Activated CD4-positive, alpha-beta memory T cell treated with anti-CD3 and anti-CD28 coated beads for 36 hours (primary cell): ENCODE measurements at places on chromosomes 16 and 17.

DNA sequence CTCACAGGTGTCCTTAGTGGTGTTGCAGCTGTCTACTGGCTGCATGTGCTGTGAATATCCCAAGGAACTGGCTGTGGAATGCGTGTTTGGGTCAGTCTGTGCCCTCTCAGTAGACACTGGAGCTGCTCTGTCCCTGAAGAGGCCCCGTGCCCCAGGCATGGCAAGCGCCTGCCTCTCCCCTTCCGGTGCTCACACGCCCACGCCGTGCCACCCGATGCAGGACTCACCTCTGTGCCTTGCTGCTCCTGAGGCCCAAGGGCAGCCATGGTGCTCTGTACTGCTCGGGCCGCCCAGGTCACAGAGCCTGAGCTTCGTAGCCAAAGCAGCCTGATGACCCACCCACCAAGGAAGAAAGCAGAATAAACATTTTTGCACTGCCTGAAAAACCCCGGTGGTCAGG lies 10.0 kb downstream of the RGS11 start:
- DNase-seq = peak; percentile 55

DNA sequence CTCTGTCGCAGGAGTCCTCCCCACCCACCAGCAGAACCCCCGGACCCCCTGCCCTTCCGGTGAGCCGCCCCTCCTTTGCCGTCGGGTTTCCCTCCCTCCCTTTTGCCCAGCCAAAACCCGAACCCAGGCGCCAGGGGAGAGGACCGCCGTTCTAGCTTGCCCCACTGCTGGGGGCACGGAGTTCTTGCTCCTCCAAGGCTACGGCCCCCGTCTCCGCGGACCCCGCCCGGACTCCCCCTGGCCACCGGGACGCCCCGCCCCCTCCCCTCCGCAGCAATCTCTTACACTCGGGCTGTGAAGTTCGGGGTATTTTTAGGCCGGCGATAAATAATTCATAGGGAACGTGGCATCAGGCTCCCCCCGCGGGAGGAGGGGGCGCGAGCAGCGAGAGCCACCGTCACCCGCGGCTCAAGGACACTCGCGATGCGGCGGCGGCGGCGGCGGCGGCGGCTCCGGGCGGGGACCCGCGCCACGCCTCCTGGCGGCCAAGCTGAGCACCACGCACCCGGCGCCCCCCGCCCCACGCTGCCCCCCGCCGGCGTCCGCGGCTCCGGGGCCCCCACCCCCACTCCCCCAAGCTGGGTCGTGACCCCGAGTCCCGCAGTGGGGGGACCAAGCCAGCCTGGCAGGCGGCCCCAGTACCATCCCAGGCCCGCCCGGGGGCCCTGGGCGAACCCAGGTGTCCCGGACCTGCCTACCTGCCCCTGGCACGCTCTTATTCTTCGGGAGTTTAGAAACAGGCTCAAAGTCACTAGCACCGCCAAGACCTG lies at the start of gene GRIN2C:
TSS of gene GRIN2C (minus strand) at position 427 of the 770 bp plus-strand sequence. CDS start 4,793 bp downstream, outside the sequence.
- peak; percentile 38 for DNase-seq

GRCh38 chr16:17160920-17161431 lies 309.8 kb downstream of the XYLT1 start:
- no peak for DNase-seq

- peak; percentile 22 for DNase-seq
Observed at GRCh38 chr16:25747160-25747758, 55.5 kb downstream of the HS3ST4 start.

- peak; percentile 71 for DNase-seq
Observed at GRCh38 chr16:648071-648780, 939 bp upstream of the WDR90 start.

DNA sequence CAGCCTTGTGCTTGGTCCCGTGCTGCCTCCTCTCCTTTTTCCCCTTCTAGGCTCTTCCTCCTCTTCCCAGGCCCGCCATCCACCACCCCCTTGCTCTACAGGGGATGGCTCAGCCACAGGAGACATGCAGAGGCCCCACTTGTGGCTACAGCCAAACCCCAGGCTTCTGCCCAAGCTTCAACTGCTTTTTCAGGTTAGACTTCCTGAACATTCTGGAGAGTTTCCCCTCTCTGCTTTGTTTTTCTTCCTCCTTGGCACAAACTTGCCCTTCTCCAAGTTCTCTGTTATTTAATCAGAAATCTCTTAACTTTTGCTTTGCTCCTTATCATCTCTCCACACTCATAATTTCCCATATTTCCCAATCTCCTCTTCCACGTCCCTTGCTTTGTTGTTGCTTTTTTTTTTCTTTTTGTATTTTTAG lies 18.3 kb upstream of the HAS3 start:
- no peak for DNase-seq

- DNase-seq = no peak
Observed at GRCh38 chr16:71555230-71555891, 21.5 kb downstream of the TAT start.

DNA sequence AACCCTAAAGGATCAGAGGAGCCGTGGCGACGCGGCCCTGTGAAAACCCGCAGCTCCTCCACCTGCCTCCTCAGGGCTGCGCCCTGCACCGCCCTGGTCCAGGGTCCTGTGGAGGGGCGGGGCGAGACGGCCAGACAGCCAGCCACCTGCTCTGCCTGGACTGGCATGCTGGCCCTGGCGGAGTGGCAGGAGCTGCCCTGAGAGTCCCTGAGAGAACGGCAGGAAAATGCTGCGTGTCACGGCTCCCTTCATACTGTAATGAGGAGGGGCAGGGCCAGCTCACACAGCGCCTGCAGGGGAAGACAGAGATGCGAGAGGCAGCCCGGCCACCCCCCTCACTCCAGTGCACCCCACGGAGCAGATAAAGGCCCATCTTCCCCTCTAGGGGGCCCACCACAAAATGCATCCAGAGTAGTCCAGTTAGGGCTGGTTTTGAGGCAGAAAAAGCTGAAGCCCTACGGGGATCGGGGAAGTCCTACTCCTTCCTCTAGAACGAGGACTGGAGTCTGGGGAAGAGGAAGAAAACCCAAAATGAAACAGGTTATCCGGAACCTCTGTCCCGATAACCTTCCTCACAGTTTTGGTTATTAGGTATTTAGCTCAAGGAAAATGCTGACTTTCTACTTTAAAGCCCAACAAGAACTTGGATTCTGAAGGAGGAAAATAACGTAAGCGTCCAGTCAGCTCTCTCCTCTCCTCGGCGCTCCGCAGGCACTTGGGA lies 97.6 kb upstream of the DNAH17 start:
- peak; percentile 7 for DNase-seq

- DNase-seq = no peak
Observed at GRCh38 chr16:5315914-5316313, 218.3 kb upstream of the EEF2KMT start.

GRCh38 chr16:64181271-64181925 lies 940.5 kb downstream of the CDH11 start:
- no peak for DNase-seq

GRCh38 chr17:1565877-1566276 lies 3.3 kb upstream of the PITPNA start:
- DNase-seq = no peak

- DNase-seq = no peak
Observed at GRCh38 chr16:2447920-2448583, 11.9 kb upstream of the TEDC2 start.

DNA sequence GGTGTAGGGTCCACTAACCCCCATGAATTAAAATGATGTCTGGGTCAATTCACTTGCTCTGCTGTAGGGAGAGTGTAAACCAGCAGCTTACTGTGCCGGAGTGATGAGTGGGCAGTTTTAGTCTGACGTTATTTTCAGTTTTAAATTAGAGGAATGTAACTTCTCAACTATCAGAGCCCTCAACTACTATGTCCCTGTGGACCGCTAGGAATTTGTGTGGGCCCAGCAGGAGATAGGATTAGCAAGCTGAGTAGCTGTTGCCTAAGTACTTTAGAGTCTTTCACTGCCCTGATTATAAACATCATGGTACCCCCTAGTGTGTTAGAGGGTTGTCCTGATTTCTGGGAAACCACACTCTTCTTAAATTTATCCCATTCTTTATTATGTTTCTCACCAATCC lies 11.4 kb downstream of the MARVELD3 start:
- DNase-seq = no peak

- DNase-seq = no peak
Observed at GRCh38 chr17:36111068-36111490, 7.5 kb downstream of the CCL4 start.

DNA sequence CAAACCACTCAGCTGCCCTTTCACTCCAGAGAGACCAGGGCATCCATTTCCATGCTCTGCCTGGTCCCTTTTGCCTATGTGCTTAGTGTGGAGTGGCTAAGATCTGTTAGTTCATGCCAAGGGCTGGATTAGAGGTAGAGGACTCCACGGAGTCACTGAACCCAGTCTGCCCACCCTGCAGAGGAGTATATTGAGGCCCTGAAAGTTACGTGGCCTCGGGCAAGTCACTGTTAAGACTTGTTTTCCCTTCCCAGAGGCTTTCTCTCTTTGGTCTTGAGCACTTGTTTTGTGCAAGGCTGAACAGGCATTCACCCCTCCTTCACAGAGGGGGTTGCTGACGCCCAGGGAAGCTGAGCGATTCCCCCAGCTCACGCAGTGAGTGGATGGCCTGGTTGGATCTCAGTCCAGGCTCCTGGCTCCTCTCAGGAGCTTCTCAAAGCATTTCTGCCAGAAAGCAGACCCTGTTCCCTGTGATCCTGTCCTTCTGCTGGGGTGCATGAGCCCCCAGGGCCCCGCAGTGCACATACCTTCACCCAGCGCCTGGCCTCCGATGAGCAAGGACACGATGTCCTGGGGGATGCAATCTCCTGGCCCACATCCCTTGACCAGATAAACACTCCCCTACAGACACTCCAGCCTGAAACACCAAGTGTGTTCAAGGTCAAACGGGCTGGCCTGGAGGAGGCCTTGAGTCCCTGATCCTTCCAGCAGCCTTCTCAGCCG lies 153.4 kb upstream of the GSE1 start:
- DNase-seq = no peak

DNA sequence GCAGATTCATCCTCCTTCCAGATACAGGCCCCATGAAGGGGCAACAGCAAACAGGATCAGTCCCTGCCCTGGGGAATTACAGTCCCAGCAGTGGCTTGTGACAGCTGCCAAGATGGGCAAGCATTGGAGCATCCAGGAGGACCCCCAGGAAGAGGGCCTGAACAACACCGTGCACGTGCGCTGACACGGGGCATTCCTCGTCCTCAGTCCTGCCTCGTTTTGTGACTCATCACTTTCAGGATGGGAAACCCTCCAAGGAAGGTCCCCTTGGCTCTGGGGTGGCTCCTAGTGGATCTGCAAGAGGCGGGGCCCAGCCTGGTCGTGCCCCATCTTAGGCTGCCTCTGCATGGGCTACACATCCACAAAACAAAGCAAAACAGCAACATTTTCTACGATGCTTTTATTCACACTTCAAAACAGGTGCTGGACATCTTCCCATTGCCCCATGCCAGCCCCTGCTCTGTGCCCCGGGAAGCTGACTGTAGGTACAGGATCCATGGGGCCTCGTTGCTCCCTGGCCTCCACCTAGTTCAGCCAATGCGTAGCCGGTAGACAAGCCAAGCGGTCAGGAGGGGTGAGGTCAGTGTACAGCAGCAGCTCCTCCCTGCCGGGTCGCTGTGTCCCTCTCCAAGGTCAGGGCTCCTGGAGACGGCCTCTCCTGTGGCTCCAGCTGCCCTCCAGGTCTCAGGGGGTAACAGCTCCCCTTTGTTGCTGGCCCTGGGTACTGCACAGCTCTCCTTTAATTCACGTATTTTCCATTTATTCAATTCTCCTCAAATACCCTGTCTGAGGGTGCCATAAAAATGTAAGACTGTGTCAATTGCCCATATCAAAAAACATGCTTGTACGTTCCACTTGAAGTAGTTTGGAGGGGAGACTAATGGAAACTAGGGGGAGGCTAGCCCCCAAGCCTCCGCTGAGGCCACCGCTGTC lies 32.2 kb downstream of the ACTG1 start:
- DNase-seq = no peak

DNA sequence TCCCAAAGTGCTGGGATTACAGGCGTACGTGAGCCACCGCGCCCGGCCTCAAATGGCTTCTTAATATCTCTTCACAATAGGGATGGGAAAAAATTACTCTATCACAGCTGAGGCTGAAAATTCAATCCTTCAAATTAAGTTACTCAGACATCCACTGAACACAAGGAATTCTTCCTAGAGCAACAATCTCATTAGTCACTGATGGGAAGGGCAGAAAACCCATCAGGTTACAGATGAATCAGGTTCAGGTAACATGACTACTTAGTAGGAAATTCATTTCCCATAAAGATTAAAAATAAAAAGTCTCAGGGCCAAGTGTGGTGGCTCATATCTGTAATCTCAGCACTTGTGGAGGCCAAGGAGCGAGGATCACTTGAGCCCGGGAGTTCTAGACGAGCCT lies 42.5 kb upstream of the ABR start:
- no peak for DNase-seq

DNA sequence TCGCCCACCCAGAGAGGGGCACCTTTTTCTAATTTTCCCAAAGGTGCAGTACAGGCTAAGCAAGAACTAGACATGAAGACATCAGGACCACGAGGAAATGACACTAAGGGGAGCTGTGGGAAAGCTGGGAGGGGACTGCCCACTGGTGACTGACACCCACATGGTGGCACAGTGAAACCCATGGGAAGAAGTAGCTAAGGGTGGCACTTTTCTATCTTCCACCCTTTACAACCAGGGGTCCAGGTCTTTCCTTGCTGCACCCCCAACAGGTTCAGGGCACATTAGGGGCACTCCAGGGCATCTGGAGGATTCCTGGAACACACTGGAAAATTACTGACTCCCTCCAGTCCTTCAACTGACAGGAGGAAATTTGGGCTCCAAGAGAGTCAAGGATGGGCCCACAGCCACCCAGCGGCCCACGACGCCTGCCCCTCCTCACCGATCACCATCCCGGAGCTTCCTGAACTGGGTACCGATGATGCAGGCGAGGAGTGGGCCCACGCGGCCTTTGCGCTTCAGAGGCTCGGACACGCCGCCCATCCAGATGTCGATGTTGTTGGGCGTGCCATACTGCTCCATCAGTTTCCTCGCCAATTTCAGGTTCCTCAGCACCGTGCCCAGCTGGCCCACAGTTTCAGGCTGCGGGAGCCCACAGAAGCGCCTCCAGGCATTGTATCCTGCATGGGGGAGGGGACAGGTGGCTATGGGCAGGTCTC lies 9.4 kb downstream of the MPO start:
- no peak for DNase-seq
